ENCODE measurements at places on chromosomes 5 and 9.
A peak's percentile ranks its signal among the peaks of the same experiment; 100 is the strongest.

DNA sequence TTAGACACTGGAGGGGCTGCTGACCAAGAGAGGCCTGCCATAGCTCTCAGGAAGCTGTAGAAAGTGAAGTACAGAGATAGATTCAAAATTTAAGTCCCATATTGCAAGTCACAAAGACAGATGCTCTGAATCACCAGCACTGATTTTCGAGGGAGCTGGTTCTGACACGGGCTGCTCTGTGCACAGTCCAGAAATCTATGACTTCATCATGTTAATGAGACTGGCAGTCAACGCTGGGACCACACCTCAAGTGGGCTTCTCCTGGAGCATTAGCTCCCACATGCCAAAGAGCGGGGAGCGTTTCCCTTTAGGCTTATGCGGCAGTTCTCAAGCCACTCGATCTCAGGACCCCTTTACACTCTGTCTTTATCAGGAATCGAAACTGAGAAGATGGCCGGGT lies 34.2 kb upstream of the FAT2 start:
- no peak for DNase-seq

DNA sequence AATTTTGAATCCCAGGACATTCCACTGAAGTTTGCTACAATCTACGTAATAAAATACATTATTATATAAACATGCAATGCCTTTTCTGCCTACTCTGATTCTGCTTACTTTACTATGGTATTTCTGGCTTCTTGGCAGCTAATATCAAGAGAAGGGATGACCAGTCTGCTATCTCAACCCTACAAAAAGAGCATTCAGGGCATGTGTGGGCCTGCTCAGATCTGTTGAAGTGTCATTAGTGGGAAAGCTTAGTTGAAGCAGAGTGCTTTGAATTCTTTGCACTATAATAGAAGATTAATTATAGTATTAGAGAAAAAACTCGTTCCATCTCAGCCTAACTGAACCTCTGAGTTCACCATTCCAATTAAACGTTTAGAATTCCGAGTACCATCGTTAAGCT lies 339.5 kb upstream of the ISL1 start:
- no peak for DNase-seq

- no peak for DNase-seq
These were observed 2.4 kb downstream of the ELL2 start for GRCh38 chr5:95959051-95959887.

DNA sequence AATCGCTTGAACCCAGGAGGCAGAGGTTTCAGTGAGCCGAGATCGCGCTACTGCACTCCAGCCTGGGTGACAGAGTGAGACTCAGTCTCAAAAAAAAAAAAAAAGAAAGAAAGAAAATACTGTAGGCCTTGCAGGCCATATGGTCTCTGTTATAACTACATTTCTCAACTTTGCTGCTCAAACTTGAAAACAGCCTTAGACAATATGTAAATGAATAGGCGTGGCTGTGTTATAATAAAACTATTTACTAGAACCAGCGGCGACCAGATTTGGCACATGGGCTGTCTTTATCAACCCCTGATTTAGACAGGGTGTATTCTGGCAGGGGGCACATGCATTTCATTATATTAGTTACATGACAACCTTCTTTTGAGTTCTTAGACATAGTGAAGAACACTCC lies 130.0 kb downstream of the C9orf152 start:
- DNase-seq: no peak

DNA sequence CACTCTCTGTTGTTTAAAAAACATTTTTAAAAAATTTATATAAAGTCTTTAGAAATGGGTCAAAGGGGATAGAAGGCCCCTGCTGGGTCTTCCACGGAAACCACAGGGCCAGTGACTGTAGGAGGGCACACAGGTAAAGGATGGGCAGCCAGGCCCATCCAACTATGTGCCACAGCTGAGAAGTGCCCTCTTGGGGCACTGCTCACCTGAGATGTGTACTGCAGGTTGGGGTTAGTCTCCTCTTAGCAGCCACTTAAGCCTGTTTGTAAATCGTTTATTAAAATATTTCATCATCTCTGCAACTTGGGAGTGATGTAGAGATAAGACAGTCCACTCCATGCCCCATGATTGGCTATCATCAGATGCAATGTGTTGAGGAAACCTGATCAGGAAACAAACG lies 222.4 kb downstream of the DIRAS2 start:
- DNase-seq: no peak

GRCh38 chr9:87498046-87498810 lies 561 bp downstream of the DAPK1 start:
- no peak for DNase-seq

DNA sequence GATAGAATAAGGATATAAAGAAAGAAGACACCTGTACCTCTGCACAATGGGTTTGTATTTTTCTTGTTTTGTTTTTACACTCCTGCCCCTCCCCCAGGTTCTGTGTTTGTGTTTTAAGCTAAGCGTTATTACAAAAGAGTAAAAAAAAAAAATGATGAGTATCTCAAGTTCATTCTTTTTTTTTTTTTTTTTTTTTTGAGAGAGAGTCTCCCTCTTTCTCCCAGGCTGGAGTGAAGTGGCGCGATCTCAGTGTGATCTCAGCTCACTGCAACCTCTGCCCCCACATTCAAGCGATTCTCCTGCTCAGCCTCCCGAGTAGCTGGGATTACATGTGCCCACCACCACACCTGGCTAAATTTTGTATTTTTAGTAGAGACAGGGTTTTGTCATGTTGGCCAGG lies 29.4 kb upstream of the RAI14 start:
- no peak for DNase-seq

GRCh38 chr9:127788337-127789011 lies 2.6 kb downstream of the CDK9 start:
- no peak for DNase-seq

DNA sequence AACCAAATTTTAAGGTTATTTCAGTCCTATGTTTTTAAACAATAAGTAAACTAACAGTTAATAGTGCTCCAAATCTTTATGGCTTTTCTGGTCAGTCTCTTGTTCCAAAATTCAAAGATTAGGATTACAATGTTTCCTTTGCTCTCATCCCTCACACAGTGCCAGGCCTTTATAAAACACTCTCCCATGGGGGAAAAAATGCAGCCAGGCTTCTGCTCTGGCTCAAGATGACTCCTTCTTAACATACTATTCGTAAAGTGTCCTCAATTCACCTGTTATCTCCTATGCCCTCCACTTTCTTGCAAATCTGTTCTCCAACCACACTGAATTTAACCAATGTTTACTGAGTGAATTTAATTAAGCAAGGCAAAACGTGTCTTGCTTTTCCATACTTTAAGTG lies 1.4 kb downstream of the CEP120 start:
- DNase-seq: no peak

GRCh38 chr9:110626101-110626829 lies 42.3 kb upstream of the MUSK start:
- DNase-seq: peak; percentile 82

DNA sequence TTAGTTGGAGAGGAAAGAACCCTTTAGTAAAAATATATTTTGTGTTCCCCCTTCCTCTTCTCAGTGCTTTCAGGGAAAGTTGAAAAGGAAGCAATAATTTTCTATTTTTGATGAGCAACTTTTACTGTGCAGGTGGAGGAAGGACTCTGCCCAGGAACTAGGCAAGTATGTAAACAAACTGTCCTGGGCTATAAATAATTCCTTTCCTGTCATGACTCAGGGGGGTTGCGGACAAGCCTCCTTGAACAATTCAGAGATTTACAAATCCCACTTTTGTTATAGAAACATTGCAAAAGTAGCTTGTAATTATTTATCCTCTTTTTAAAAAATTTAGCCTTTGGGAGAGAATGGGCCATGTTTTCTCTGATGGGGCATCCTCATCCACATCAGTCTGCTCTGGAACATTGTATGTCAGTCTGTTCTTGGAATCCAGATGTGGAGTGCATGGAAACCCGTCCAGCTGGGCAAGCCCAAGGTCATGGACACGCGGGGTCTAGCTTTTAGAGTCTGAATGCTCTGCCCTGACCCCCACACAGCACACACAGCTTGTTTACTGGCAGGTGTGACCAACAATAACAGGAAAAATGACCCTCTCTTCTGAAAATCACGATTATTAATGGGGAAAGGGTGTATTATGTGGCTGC lies 127.6 kb downstream of the GADD45G start:
- no peak for DNase-seq

DNA sequence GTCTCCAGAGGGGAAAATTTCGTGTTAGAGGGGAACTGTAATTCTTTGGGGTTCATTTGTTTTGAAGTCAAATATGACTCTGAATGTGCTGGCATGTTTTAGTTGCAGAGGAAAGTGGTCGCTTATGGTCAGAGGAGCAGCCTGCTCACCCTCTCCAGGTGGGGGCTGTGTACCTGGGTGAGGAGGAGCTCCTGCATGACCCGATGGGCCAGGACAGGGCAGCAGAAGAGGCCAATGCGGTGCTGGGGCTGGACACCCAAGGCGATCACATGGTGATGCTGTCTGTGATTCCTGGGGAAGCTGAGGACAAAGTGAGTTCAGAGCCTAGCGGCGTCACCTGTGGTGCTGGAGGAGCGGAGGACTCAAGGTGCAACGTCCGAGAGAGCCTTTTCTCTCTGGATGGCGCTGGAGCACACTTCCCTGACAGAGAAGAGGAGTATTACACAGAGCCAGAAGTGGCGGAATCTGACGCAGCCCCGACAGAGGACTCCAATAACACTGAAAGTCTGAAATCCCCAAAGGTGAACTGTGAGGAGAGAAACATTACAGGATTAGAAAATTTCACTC lies 13.5 kb downstream of the TXNDC15 start:
- no peak for DNase-seq

DNA sequence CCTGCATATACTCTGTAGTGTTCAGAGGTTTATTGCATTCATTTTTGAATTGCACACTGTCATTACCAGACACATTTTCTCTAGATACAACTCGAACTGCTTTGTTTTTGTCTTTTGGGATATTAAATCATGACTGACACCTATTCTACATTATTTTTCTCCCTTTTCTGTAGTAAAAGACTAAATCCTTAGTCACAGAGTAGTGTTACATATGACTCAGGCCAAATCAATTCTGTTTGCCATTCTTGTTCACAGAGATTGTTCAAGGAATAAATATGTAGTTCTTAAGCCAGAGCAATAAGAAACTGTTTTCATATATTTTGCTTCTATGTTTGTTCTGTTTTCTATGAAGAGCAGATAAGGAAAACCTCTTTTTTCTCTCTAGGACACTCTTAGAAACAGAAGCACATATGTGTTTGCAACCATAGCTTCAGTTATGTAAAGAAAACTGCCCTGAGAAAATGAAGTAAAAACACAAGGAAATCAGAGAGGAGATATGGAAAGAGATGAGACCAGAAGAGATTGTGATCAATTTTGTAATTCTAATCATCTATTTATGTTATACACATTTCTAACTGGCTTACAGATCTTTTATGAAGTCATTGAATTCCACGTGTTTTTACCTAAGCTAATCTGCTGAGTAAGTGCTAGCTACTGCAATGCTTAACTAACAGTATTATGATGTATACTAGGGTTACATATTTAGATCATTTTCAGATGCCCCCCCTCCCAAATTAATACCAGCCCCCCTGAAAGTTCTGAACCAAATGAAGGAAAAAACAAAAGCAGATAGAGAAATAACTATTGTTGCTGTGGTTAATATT lies 1995.6 kb upstream of the CDH6 start:
- DNase-seq: peak; percentile 1

DNA sequence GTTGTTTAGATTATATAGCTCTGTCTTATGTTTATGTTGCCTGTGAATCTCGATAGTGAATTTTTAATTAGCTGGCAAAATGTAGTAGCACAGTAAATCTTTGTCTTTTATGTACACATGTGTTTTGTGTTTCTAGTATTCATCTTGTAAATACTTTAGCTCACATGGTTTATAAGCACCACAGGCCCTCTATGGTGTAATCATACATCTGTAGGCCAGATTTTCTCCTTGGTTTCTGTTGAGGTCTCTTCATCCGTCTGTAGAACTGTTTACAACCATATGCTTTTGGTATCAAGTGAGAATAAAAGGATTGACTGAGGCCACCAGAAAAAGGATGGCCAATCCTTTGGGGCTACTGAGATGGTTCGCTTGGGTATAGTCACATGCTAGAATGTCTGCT lies 45.0 kb downstream of the PRR16 start:
- no peak for DNase-seq

GRCh38 chr9:98117984-98118639 lies 910 bp downstream of the TRIM14 start:
- DNase-seq: peak; percentile 61

GRCh38 chr5:59583151-59583809 lies 310.2 kb downstream of the PDE4D start:
- no peak for DNase-seq

GRCh38 chr9:124695280-124695890 lies 75.7 kb downstream of the NR6A1 start:
- peak; percentile 79 for DNase-seq

DNA sequence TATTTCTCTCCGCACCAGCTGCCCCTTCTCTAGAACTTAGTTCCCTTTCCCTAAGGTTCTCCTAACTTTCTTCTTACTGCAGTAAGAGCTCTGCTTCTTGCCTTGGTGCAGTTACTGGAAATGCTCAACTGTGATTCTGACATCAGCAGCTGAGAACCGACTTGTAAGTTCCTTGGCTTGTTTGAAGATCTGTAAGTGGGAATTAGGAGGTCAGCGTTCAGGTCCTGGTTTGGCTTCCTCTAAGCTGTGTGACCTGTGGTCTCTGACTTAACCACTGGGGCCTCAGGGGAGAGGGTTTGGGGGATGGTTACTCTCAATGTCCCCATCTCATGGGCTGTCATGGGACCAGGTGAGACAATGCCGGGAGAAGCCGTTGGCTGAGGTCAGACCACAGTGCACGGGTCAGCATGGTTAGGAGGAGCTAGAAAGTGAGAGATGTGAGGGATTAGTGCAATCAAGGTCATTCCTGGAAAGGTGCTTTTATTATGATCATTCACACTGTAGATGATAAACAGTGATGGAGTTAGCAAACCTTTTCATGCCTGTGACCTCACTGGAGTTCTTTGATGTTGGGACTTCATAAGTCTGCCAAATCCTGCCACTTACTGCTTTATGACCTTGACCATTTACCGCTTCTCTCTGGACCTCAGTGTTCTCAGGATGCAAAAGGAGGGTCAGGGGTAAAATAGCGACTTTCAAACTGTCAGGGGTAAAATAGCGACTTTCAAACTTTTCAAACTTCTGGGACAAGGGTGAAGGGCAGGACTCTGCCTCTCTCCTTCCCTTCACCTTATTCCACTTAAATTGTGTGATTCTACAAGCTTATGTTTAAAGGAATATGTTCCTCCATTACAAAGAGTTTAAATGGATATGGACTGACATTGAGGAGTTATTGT lies 7.3 kb downstream of the PAPPA start:
- DNase-seq: no peak
